ENCODE measurements at places on chromosomes 2 and 18.

- DNase-seq = no peak
These were observed 9.2 kb downstream of the TGIF1 start for GRCh38 chr18:3458952-3459853.

DNA sequence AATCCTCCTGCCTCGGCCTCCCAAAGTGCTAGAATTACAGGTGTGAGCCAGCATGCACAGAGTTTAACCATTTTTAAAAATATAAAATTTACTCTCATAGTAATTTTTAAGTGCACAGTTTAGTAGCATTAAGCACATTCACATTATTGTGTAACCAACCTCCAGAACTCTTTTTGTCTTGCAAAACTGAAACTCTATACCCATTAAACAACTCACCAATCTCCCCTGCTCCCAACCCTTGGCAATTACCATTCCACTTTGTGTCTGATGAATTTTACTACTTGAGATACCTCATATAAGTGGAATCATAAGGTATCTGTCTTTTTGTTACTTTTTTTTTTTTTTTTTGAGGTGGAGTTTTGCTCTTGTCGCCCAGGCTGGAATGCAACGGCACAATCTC, 112.5 kb downstream of the BMPR2 start:
- no peak for DNase-seq

- DNase-seq = no peak
These were observed 37.4 kb upstream of the FAP start for GRCh38 chr2:162280654-162281053.

GRCh38 chr2:141048951-141049350, 1081.9 kb downstream of the LRP1B start:
- no peak for DNase-seq

DNA sequence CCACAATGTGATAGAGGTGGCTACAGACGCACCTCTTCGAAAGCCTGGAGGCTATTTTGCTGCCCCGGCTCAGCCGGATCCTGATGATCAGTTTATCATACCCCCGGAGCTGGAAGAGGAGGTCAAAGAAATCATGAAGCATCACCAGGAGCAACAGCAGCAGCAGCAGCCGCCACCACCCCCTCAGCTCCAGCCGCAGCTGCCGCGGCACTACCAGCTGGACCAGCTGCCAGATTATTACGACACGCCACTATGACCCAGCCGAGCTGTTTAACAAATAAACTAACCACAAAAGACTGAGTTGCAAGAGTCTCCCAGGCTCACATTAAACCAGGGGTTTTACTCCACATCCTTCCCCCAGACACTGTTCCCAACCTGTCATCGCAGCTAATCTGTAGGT, 263.8 kb downstream of the PHLPP1 start:
- DNase-seq = no peak

- DNase-seq = no peak
These were observed 7.2 kb downstream of the VSNL1 start for GRCh38 chr2:17547737-17548136.

GRCh38 chr18:46362533-46362932, 258.3 kb downstream of the HAUS1 start:
- DNase-seq = no peak

GRCh38 chr18:48942554-48943261, 8.1 kb downstream of the SMAD7 start:
- DNase-seq = no peak

GRCh38 chr18:13112982-13113381, 105.6 kb upstream of the LDLRAD4 start:
- DNase-seq = no peak

DNA sequence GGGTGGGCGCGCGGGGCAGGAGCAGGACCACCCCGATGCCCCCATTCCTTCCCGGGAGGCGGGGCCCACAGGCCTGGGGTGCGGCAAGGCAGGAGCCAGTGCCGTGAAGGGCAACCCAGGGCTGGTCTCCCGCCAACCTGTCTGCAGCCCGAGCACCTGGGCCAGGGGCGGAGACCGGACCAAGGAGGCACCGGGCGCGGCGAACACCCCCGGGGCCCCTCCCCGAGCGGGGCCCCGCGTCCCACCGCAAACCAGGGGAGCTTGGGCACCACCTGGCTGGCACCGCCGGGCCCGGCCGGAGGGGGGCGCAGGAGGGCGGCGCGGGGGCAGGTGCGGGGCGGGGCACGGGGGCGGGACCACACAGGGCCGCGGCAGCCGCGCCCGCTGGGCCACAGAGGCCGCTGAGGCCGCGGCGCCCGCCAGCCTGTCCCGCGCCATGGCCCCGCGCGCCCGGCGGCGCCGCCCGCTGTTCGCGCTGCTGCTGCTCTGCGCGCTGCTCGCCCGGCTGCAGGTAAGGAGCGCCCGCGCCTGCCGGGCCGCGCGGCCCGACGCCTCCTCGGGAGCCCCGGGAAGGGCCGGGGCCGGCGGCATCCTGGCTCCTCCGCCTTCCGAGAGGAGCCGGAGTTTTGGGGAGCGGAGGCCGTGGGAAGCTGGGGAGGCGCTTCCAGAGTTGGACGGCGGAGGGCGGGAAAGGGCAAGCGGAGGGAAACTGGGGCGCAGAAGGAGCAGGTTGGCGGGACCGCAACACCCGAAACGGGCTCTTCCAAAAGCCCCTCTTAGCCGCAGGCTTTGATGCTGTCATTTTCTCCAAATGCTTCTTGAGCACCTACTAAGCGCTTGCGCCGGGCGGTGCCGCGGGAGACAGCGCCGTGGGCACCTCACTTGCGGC, at the start of gene TNFRSF11A:
Gene TNFRSF11A, plus strand, starts transcription at position 394 of the 889 bp plus-strand sequence. Its CDS starts 43 bp downstream, at position 437.
- peak; percentile 49 for DNase-seq

GRCh38 chr2:6793371-6793770, 72.3 kb downstream of the CMPK2 start:
- no peak for DNase-seq

DNA sequence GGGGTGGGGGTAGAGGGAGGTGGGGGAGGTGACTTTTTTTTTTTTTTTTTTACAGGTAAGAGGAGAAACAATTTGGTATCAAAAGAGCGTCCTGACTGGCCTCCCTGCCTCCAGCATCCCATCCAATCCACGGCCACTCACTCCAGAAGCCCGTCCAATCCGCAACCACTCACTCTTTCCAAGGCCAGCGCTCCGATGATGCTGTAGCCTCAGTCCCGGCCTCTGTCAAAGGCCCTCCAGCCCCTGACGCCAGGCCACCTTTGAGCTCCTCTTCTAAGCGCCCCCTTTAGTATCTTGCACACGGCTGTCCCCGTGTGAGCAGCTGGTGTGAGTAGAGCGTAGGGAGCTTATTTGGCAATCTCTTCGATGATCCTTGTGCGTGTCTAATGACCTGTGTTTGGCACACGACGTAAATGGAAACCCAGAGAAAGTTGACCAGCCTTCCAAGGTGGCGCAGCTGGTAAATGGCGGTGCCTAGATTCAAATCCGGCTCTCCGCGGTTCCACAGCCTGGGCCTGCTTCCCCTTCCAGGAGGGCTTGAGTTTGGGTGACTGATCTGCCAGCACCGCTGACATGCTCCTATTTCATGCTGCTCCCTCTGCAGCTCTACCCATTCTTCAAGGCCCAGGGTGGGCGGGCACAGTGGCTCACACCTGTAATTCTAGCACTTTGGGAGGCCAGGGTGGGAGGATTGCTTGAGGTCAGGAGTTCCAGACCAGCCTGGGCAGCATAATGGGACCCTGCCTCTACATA, 23.8 kb upstream of the PXDN start:
- DNase-seq = no peak

DNA sequence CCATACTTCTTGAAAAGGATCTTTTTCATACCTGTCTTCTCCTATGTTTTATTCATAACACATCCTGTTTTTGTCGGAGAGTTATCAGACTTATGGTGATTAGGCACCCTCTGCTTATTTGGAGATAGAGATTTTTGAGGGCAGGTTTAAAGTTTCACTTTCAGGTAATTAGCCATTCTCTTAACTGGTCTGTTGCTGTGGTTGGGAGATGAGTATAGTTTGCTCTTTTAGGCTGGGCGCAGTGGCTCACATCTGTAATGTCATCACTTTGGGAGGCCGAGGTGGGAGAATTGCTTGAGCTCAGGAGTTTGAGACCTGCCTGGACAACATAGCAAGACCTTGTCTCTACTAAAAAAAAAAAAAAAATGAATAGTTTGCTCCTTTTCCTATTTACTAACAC, 25.3 kb downstream of the SFTPB start:
- no peak for DNase-seq

GRCh38 chr18:13320891-13321425, 102.4 kb downstream of the LDLRAD4 start:
- DNase-seq = no peak

DNA sequence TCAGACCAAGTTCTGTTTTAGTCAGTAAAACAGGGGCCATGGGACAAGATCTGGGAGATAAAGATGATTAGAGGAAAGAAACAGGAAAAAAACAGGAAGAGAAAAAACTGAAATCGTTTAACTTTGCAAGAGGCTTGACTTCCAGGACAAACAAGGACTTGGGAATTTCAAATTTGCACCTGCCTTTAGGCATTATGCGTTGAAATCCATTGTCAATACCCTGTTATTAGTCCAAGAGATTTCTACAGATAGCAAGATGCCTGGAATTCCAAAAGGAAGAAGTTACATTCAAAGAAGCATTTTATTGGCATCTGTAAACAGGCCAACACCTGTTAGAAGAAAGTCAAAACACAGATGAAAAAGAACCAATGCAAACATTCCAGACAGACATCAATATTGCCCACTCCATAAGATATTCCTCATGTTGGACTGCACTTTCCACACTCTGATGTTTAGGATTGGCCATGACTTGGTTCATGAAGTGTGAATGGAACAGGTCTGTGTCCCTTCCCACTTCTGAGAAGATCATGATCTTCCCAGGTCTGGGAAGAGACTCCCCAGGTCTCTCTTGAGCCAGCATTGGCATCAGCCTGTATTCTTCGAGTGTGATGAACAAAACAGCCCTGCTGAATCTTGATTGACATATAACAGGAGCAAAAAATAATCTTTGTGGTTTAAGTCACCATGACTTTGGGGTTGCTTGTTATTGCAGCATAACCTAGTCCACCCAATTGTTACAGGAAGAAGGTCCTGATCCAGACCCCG, 181.4 kb upstream of the FN1 start:
- no peak for DNase-seq

GRCh38 chr2:37793004-37793403, 121.6 kb upstream of the CDC42EP3 start:
- DNase-seq = no peak

DNA sequence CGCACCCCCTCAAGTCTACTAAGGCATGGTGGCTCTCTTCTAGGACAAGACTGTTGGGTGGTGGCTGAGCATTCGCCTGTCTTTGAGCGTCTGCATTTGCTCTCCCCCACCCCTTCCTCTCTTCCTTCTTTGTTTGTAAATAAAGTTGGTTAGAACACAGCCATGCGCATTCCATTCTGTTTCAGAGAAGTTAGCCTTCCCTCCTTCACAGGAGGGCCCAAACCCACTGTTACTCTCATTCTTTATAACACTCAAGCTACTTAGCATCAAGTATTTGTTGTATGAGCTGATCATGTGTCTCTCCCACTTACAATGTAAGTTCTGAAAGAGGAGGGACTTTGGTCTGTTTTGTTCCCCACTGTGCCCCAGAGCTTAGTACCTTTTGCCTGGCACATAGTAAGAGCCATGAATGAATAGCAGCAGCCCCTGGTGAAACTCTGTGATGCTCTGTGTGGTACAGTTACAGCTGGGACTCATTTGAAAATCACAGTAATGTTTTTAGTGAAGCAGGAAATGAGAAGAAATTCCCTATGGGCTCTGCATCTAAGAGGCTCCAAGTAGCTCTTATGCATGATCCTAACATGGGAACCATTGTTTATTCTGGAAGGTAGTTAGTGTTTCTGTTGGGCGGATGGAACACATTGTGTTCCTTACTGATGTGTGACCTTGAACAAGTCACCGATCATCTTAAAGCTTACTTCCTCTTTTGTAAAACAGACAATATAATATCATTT, 7.7 kb downstream of the MGAT5 start:
- no peak for DNase-seq

DNA sequence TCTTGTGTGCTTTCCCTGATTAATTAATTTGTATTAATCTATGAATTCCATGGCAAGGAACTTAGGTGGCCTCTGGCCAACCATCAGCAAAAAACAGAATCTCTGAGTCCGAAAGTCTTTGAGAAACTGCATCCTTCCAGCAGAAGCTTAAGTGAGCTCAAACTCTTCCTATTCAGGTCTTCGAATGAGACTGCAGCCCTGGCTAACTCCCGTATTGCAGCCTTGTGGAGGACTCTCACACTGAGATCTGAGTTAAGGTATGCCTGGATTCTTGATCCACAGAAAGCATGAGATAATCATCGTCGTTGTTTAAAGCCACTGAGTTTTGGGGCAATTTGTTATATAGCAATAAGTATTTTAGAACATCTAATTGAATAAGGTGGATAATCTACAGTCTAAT, 1143.9 kb upstream of the NXPH2 start:
- DNase-seq = no peak

DNA sequence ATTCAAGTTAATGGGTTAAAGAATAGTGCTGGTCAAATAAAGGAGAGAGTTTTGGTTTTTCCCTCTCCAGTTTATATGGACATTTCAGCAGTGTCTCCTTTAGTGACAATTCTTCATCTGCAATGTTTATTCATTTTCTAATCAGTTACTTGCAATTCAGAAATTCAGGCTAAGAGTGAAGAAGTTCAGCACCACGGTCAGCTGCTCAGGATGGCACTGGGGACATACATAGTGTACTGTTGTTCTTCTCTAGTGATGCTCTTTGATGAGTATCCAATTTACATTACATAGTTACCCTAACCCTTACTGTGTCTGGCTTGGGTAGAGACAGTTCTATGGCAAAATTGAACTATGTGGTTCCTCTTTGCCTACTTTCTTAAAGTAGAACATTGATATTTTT, 412.7 kb downstream of the CNTNAP5 start:
- DNase-seq = no peak

GRCh38 chr18:44465381-44465841, 215.3 kb upstream of the SETBP1 start:
- no peak for DNase-seq

DNA sequence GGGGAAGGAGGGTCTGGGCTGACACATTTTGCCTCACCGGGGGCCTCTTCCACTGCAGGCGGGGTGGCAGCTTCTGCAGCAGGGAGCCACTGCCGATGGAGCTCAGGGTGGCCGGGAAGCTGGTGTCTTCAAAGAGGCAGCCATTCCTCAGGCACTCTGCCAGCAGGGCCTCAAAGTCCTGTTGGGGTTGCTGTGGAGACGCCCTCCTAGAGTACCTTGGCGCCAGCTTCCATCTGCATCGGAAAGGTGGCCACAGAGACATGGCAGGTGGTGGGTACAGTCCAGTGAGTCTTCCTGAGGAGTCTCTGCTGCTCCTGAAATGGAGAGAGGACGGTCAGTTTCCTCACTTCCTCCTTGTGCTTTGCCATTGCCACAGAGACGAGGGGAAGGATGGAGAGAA, 12.1 kb downstream of the CAPN14 start:
- no peak for DNase-seq

- DNase-seq = peak; percentile 11
These were observed 149.3 kb downstream of the CABLES1 start for GRCh38 chr18:23284629-23285028.

DNA sequence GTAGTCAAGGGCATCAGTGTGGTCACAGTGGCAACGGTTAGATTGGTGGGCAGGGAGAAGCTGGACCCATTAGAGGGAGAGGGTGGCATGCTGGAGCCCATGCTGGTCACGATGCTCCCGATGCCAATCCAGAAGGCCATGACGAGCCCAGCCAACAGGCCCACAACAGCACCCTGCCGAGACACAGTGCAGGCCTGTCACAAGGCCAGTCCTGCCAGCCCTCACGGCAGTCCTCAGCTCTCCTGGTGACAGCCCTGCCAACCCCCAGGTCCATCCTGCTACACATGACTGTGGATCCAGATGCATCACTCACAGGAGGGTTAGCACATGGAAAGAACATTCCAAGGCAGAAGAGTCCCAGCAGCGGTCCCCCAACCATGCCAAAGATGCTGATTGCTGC, 10.2 kb upstream of the ATRAID start:
- DNase-seq = no peak

- DNase-seq = no peak
These were observed 8.5 kb downstream of the PSMD14 start for GRCh38 chr2:161316701-161317100.
